ENCODE measurements at places on chromosomes 6 and 20.

DNA sequence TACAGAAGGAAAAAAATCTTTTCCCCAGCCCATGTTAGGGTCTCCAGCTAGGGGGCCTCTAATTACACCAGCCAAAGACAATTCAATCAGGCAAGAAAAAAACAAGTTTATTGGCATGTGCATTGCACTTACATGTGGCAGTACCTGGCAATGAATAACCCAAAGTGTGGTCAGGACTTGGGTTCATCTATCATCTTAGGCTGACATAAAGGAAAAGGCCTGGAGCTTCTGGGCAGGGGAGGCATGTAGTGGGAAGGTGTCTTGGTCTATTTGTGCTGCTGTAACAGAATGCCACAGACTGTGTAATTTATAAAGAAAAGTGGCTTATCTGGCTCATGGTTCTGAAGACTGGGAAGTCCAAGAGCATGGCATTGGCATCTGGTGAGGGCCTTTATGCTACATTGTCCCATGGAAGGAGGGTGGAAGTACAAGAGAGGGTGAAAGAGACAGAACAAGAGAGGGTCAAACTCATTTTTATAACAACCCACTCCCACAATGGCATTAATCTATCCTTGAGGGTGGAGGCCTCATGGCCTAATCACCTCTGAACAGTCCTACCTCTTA, 4.4 kb upstream of the PYGB start:
- DNase-seq = no peak

DNA sequence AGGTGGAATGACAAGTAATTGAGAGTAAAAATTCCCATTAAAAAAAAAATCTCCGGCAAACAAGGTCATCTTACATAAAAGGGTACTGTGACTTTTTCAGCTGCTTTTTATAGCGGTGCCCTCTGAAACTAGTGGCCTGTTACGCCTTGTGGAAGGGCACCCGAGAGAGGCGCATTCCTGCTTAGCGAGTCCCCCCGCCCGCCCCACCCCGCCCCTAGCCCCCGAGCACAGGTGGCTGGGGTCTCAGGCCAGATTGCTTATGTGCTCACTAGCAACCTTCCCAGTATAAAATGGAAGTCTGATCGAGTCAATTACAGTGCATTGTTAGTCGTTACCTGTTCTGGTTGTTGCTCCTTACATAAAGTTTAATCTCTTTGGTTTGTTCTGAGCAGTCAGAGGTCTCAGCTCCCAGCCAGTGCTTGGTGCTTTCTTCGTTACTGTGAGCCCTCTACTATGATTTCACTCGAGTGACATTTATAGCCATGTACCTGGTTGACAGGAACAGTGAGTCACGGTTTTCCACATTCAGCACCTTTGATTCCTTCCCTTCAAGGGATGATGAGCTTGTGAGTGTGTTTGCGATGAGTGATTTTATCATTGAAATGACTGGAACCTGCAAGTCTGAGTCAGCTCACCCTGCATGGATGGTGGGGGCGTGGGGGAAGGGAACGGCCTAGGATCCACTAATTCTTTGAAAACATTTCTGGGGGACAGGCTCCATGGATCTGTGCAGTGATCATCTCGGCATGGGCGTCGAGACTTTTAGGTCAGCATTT, 47.6 kb downstream of the ZDHHC14 start:
- DNase-seq = no peak

- no peak for DNase-seq
These were observed 166.4 kb upstream of the IRAK1BP1 start for GRCh38 chr6:78700991-78701390.

DNA sequence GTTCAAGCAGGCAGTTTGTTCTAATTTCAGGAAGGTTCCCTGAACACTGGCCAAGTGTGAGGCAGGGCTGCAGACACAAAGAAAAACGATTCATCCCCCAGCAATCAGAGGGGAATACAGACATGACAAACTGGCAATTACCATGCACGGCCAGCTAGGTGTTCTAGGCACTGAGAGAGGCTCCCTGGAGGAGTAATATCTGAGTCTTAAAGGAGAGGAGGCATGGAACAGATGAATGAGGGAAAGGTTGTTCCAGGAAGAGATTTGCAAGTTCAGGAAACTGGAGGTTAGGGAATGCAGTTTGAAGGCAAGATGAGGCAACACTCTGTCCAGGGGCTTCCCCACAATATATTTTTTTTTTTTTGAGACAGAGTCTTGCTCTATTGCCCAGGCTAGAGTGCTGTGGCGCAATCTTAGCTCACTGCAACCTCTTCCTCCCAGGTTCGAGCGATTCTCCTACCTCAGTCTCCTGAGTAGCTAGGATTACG, 11.1 kb downstream of the RRAGD start:
- DNase-seq = no peak
